ENCODE measurements at places on chromosomes 3 and 15. TPM values are rescaled to one million over a fixed set of nuclear protein-coding genes. Genes with fewer than 3 reads are reported as not detected.

Gene TIMP4
- 2.0 TPM for total RNA-seq

Gene LRRC2
- total RNA-seq: 4.1 TPM

Gene PIGBOS1
- total RNA-seq: 15.6 TPM

Gene C3orf49
- total RNA-seq: not detected

Gene CORO2B
- 7.2 TPM for total RNA-seq

Gene NUP210
- 27.6 TPM for total RNA-seq

Gene TLR9
- total RNA-seq: not detected

Gene WHAMM
- 6.8 TPM for total RNA-seq

Gene STRIT1
- 2.0 TPM for total RNA-seq

Gene SLC9C1
- 1.5 TPM for total RNA-seq

Gene RHCG
- 11.7 TPM for total RNA-seq

Gene TMEM207
- 12.2 TPM for total RNA-seq

Gene TRPM1
- 0.41 TPM for total RNA-seq

Gene CTXND1
- total RNA-seq: 5.2 TPM

Gene CAPN3
- total RNA-seq: 121 TPM

Gene ATP13A5
- not detected for total RNA-seq

Gene GOLGA6L2
- total RNA-seq: not detected

Gene SATB1
- total RNA-seq: 49.2 TPM

Gene RBMS3
- 62.8 TPM for total RNA-seq

Gene VIPR1
- 3.4 TPM for total RNA-seq

Gene RASGRP1
- total RNA-seq: 12.7 TPM

Gene GPR176
- 14.4 TPM for total RNA-seq

Gene HIGD2B
- total RNA-seq: not detected

Gene OCA2
- total RNA-seq: 10.6 TPM

Gene SLCO2A1
- total RNA-seq: 17.1 TPM

Gene CHRNA5
- total RNA-seq: 2.2 TPM

Gene CHCHD6
- 12.4 TPM for total RNA-seq

Gene CCR5
- total RNA-seq: 0.47 TPM

Gene PPM1L
- total RNA-seq: 17.7 TPM

Gene PCYT1A
- 53.2 TPM for total RNA-seq

Gene CRYGS
- 2.9 TPM for total RNA-seq

Gene DNAJB11
- total RNA-seq: 32.3 TPM

Gene TNFSF10
- 50.2 TPM for total RNA-seq

Gene FEZF2
- not detected for total RNA-seq

Gene ANP32A
- 89.6 TPM for total RNA-seq

Gene CCR1
- total RNA-seq: 4.3 TPM

Gene CHRD
- 32.6 TPM for total RNA-seq

Gene KCTD6
- total RNA-seq: 17.9 TPM

Gene BLOC1S6
- 43.9 TPM for total RNA-seq

Gene TGM4
- total RNA-seq: not detected

Gene C2CD4A
- total RNA-seq: 0.35 TPM

Gene EPHB1
- total RNA-seq: 6.8 TPM

Gene THAP10
- 2.8 TPM for total RNA-seq

Gene CLDN16
- 73.5 TPM for total RNA-seq

Gene CLDN11
- 267 TPM for total RNA-seq

Gene NDN
- total RNA-seq: 157 TPM

All from metanephros (tissue), 2 donors.